ENCODE measurements at places on chromosomes 7 and 10. TPM values are rescaled to one million over a fixed set of nuclear protein-coding genes. Genes with fewer than 3 reads are reported as not detected.

DNA sequence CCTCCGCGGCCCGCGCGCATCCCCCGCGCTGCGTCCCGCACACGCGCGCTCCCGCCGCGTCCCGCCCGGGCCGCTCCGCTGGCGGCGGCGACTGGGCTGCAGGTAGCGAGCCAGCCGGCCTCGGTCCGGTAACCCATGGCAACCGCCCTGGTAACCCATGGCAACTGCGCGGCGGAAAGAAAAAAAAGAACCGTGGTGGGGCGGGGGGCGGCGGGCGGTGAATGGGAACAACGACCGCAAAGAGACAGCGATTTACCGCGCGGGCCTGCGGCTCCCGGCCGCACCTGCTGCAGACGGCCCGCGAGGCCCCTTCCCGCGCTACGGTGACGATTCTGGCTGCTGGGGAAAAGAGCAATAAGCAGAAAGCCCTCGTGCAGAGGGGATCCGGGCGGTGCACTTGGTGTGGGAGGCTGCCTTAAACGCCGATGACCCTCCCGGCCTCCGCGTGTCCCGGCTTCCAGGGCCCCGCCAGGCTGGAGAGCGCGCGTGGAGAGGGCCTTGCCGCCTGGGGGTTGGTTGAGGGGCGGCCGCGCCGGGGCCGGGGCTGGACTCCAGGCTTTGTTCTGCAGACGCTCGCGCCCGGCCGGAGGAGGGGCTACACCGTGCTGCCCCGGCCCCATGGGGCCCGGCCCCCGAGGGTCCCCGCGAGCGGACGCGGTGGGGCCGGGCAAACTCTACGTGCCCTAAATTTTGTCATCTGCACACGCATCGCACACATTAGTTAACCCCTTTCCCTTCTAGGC, 84.7 kb downstream of the SNX10 start:
- DNase-seq = peak; percentile 84

The ADCK2 gene
- 15.0 TPM for total RNA-seq

The SLC26A3 gene
- total RNA-seq = 0.54 TPM

DNA sequence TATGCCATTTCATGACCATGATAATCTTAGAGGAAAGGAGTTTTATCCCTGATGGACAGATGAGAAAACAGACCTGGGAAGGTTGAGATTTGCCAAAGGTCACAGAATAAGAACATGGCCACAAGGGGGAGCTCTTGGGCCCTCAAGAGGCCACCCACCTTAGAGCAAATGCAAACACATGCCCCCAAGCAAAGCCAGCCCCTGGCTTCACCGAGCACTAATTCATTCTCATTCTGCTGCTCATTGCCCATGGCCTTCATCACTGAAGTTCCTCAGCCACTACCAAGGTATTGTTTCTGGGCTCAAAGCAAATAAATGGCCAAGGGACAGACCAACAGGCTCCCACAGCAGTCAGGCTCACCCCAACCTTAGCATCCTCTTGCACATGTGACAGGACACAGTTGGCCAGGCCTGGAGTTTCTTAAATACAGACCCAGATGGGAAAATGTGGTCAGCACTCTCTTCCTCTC, 44.2 kb downstream of the PDLIM1 start:
- peak; percentile 13 for DNase-seq

The EPDR1 gene
- total RNA-seq = 21.2 TPM

DNA sequence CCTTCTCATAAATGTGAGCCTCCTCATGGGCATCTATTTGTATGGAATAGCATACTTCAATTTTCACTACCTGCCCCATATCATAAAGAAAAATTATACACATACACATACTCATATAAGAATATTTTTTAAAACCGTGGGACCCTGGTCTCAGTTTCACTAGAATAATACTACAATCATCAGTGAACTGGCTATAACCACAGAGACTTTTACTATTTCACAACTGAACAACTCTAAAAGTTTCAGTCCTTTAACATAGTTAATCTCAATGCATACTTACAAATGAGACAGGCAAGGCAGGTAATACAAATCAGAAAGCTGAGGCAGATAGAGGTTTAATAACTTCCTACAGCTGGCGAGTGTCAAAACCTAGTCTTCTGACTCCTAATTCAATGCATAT, 83.1 kb downstream of the LRRN3 start:
- no peak for DNase-seq

The ALOX5 gene
- total RNA-seq = 2.0 TPM

Data from cerebellum (tissue), 4 donors.